Stimulated activated CD4-positive, alpha-beta T cell treated with anti-CD3 and anti-CD28 coated beads, Interleukin-15, amount 100 ng/mL, for 1 hour (primary cell): ENCODE measurements at places on chromosomes 7 and 10.

GRCh38 chr10:78656417-78657162, 412.2 kb upstream of the ZMIZ1 start:
- DNase-seq, result no peak

DNA sequence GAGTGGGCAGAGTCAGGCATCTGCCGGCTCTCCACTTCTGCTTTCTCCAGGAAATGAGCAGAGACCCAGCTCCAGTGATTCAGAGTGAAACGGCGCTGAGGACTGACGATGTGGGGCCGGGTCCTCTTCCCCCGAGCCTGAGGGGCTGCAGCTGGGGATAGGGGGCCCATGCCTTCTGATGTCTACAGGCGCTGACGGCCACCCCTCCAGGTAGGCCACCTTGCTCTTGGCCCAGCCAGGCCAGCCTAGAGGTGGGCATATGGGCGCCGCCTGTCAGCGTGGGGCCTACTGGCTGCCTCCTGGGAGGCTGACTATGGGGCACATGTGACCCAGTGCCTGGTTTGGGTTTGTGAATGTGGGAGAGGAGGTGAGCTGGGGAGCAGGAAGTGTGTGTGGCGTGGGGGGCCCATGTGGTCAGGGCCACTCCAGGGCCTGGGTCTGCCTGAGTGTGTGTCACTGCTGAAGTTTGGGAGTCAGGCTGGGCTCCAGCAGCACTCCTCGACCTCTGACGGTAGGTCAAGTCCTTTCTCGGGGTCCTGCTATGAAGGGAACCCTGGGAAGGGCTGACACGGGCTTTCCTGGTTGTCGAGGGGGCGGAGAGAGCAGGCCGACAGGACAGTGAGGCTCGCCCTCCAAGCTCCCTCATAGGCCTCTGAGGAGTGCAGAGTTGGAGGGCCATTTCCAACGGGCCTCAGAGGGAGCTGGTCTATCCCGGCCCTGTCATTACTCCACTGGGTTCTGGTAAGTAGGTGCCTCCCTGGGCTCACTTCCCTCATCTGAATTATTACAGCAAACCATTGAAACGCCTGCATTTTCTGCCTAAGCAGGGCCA, at the start of gene WDFY4:
TSS of gene WDFY4 (plus strand) at position 82 of the 832 bp plus-strand sequence. CDS start 24,860 bp downstream, outside the sequence.
- DNase-seq, result no peak

DNA sequence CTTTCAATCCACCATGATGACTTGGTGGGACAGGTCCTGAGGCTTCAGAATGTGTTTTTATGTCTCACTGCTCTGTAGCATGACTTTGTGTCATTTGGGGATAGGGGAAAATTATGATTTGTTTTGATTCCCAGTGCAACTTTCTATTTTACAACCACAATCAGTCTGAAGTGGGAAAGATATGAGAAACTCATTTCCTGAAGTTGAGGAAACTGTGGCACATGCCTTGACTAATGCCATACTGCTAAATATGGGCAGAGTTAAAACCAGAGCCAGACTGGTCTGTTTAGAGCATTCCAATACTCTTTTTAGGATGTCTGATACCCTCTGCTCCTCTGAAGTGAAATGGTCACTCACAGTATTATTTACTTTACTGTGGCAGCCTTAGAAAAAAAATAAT, 307.7 kb downstream of the ADRA2A start:
- DNase-seq, result no peak

GRCh38 chr10:103145046-103145445, 48.0 kb downstream of the NT5C2 start:
- DNase-seq, result no peak

DNA sequence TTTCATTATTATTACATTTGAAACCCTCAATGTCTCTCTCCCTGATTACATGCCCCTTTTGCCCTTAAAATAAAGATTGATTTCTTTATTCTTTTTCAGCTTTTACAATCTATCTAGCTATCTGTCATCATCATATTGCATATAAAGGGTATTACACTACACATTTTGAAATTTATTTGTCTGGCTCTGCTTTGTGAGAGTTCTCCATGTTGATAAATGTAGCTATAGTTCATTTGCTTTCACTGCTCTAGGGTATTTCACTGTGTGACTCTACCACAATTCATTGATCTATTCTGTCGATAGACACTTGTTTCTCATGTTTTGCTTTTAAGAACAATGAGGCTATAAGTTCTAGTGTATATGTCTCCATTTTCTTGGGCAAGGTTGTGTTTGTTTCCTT, 25.6 kb downstream of the CDK1 start:
- no peak for DNase-seq

- DNase-seq, result no peak
Observed at GRCh38 chr10:129814681-129815646, 149.1 kb downstream of the EBF3 start.

GRCh38 chr7:137454246-137454724, 110.8 kb upstream of the PTN start:
- no peak for DNase-seq

DNA sequence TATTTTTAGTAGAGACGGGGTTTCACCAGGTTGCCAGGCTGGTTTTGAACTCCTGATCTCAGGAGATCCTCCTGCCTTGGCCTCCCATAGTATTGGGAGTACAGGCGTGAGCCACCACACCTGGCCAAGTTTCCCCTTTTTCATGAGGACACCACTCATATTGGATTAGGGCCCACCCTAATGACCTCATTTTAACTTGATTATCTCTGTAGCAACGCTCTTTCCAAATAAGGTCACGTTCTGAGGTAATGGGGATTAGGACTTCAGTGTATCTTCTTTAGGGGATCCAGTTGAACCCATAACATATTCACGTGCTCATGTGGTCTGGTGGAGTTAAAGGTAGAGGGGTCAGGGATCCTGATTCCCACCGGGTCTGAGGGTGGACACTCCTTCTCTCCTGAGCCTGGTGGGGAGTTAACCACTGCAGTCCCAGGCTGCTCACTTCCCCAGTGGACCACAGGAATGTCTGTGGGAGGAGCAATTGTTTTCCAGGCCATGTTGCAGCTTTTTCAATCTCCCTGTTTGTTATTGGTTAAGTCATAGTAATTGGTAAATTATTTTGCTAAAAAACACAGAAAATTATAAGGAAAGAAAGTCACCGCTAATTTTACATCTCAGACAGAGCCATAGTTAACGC, 130.5 kb downstream of the GRK5 start:
- DNase-seq, result no peak
